Renal cortex interstitium (tissue), 15 donors: ENCODE measurements at places on chromosomes 12 and 14. TPM values are rescaled to one million over a fixed set of nuclear protein-coding genes. Genes with fewer than 3 reads are reported as not detected.

DNA sequence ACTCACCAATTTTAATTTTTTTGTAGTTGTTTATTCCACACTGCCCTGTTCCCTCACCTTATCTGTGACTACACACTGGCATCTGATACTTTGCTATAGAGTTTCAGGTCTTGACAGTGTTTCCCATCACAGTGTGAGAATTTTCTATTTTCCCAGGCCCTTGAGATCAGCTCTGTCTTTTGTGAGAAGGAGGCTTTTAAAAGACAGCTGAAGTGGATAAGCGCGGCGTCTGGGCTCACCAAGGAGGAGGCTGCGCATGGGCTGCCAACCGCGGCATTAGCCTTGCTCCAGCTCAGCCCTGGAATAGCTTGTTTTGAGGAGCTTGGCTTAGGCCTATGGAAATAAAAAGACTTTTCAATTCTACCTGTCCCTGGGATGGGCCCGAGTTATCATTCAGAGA, 181.3 kb downstream of the RMST start:
- no peak for DNase-seq

Gene OR6C76
- polyA plus RNA-seq, result not detected

Gene MEG3
- 138 TPM for polyA plus RNA-seq

- DNase-seq, result no peak
Observed at GRCh38 chr12:42792265-42792664, 202.7 kb upstream of the PRICKLE1 start.

GRCh38 chr12:42125388-42125767, 19.3 kb downstream of the GXYLT1 start:
- no peak for DNase-seq

DNA sequence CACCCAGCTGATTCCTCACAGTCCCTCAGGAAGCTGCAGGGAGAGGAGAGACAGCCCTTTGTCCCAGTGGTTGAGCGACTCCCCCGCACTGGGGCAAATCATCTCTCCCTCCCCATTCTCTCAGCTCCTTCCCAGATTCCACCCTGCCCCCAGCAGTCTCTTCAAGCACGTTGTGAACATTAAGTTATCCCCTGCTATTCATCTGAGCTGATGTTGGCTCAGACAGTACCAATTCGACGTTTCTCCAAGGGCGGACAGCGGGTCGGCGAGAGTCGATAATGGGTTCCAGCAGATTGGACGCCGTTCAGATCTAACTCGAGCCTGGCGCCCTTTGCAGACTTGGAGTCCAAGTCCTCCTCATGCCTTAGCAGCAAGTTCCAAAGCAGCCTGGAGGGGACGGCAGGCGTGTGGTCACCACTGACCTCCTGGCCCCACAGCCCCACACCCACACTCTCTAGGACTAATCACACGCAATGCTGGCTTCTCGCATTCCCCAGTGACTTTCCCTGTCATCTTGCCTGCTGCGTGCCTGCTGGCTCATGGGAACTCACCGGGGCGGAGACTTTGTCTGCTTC, 245.9 kb downstream of the CHST11 start:
- no peak for DNase-seq

DNA sequence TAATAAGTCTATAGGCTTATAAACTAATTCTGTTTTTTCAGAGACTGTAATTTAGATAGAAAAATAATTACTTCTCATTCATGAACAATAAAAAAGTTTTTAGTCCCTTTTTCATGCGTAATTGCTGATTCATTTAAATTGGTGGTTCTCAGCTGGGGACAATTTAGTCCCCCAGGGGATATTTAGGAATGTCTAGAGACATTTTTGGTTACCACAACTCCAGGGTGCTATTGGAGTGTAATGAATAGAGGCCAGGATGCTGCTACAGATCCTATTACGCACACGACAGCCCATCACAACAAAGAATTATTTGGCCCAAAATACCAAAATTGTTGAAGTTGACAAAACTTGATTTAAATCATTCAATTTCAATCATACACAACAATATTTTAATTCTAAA, 22.8 kb upstream of the VCPKMT start:
- DNase-seq, result no peak

GRCh38 chr14:24182110-24182882, 6.3 kb downstream of the IPO4 start:
- DNase-seq, result no peak

Gene PPP1R1A
- 66.5 TPM for polyA plus RNA-seq

Gene TDRD9
- 1.9 TPM for polyA plus RNA-seq

- no peak for DNase-seq
Observed at GRCh38 chr14:61287196-61287595, 6.1 kb upstream of the TMEM30B start.

Gene POTEM
- not detected for polyA plus RNA-seq

DNA sequence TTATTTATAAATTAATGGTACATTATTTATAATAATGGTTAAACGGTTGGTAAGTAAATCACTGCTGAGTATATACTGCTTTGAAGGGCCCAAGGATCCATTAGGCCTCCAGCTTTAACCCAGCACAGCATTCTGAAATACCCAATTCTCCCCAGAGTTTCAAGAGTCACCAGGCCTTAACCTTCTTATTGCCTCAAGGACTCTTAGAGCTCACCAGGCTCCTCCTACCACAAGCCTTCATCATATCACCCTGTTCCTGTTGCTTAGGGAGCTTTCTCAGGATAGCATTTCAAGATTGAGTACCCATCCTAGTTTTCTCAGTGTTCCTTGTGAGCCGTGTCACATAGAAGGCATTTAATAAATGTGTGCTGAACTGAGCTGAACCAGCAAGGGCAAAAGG, 242.5 kb downstream of the FBXL14 start:
- no peak for DNase-seq

DNA sequence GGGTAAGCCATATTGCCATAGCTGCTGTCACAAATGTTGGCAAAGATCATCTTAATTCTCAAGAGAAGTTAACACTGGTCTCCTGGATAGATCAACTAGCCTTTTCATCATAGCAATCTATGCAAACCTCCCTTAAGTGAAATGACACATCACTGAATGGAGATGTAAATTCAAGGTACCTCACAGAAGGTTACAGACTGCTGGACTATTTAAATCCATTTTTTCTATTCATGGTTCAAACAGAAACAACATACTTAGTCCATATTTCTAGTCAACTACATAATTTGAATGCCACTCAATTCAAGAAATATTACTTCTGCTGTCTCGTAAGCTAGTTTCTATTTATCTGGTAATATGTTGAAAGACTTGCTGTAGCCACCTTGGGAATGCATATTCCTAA, 748.3 kb downstream of the C12orf50 start:
- no peak for DNase-seq

Gene ASB2
- polyA plus RNA-seq, result 0.88 TPM

DNA sequence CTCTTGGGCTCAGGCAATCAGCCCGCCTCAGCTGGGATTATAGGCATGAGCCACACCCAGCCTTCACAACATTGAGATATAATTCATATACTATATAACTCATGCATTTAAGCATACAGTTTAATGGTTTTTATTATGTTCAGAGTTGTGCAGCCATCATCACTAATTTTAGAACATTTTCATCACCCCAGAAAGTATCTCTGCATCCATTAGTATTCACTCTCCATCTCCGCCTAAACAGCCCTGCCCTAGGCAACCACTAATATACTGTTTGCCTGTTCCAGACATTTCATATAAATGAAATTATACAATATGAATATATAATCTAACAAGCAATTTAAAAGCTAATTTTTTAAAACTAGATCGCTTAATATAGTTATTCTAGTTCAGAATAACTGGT, 34.7 kb downstream of the TBK1 start:
- no peak for DNase-seq

DNA sequence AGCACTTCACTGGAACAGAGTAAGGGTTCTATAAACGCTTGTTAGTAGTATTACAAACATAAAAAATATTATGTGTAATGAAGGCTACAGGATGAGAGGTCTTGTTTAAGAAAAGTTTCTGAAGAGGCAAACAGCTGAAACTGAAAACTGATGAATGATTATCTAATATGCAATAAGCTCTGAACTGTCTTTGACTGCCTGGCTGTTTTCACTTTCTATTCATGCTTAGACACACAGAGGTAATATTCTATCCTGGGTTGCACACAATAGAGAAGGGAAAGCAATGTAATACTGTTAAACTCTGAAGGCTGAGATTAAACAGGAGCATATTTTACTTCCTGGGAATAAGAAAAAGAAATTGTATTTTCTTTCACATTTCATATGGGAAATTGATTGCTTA, 251.3 kb downstream of the ALX1 start:
- no peak for DNase-seq

Gene PDZRN4
- 7.2 TPM for polyA plus RNA-seq

Gene TCL1B
- 0.42 TPM for polyA plus RNA-seq

Gene OTOGL
- polyA plus RNA-seq, result 0.66 TPM

DNA sequence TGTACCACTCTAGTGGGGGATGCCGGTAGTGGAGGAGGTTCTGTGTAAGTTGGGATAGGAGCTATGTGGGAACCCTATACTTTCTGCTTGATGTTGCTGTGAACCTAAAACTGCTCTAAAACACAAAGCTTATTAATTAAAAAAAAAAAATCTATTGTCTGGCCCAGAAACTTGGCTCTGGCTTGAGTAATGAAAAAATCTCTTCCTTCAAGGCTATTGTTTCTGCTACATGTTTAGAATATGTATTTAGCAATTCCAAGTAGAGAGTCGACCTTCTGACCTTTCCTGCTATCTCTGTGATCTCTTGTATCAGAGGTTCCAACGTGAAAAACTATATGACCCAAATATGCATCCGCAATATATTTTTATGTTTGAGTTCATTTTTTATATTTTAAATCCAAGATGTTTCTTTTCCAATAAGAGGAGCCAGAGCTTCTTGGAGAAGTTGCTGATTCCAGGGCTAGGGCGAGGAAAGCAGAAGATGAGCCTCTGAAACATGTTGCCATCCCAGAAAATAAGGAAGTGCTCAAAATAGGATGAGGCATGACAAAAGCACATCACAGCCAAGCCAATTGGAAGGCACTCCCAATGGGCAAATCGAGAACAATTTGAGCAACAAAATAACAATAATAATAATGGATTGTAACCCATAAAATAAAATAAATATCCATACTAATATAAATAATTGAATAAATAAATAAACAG, 184.6 kb upstream of the TMEM260 start:
- no peak for DNase-seq

DNA sequence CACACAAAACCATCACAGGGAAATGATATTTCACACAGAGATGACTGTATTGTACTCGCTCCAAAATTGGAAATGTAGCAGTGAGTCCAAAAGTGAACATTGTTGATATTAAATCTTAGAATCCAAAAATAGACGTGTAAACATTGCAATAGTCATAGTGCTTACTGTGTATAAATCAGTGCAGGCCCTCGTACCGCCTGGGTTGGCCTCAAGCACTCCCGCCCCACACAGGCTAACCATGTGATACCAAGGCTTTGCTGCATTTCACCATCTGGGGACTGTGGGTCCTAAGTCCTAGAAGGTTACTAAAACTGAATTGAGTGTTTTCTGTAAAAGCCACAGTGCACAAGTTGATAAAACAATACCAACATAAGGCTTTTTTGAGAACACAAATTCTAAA, 107.3 kb downstream of the PPP2R5E start:
- DNase-seq, result no peak

- DNase-seq, result no peak
Observed at GRCh38 chr14:34981743-34982420, 910 bp upstream of the SRP54 start.

Gene DEPDC4
- 5.4 TPM for polyA plus RNA-seq

DNA sequence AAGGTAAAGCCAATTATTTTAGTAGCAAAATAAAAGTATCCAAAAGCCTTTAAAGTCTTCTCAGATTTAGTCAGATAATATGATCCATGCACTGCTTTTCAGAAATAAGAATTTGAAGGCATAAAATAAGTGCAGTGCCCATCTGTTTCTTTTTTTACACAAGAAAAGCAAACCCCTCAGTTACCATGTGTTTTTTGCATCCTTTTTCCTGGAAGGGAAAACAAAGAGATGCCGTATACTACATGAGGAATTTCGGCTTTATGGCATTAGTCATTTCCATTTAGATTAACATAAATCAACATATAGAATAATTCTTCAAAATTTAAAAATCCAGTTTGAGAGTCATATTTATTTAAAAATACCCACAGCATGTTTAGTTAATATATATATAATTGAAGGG, 70.0 kb upstream of the GNPNAT1 start:
- DNase-seq, result no peak

DNA sequence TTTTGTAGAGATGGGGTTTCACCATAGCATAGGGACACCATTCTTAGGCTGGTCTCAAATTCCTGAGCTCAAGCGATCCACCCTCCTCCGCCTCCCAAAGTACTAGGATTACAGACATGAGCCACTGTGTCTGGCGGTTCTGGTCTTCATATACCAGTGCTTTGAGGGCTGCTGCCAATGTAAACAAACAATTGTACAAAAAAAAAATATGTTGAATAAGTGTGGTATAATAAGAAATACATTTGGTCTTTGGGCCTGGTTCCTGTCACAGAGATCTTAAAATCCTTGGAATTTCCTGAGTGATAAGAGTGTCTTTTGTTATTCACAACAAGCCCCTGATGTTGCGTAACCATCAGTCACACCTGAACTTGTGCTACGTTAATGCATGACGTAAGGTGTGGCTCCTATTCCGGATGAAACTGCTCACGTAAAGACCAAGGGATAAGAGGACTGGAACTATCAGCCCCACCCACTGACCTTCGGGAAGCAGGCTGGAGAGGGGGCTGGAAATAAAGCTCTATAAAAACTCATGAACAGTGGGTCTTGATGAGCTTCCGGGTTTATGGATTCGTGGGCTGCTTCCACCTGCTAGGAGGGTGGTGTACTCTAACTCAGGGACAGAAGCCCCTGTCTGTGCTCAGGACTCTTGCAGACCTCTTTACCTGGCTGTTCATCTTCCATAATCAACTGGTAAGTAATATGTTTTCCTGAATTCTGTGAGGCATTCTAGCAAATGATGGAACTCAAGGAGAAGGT, 16.5 kb upstream of the RIMKLB start:
- DNase-seq, result no peak

DNA sequence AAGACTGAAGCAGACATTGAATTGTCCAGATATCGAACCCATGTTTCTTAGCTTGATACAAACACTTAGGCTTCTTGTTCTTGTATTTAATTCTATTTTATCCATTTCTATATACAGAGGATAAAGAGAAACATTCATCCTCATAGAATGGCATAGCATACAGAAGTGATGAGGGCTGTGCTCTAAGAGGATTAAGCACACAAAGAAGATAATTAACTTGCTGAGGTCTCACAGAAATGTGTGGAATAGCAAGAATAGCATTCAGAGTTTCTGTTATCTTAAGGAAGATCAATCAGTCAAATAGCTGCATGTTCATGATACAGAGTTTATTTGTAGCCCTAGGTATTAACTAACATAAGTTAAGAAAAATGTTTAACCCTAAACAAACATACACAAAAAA, 27.3 kb upstream of the STRAP start:
- no peak for DNase-seq

Gene TSPAN19
- polyA plus RNA-seq, result 0.32 TPM

GRCh38 chr14:21486640-21487087, 9.7 kb downstream of the TOX4 start:
- DNase-seq, result no peak

- no peak for DNase-seq
Observed at GRCh38 chr14:61558271-61558670, 137.0 kb upstream of the HIF1A start.

Gene NYNRIN
- 47.5 TPM for polyA plus RNA-seq
